HCEC 1CT (cell line): ENCODE measurements at places on chromosomes 1 and 21.

DNA sequence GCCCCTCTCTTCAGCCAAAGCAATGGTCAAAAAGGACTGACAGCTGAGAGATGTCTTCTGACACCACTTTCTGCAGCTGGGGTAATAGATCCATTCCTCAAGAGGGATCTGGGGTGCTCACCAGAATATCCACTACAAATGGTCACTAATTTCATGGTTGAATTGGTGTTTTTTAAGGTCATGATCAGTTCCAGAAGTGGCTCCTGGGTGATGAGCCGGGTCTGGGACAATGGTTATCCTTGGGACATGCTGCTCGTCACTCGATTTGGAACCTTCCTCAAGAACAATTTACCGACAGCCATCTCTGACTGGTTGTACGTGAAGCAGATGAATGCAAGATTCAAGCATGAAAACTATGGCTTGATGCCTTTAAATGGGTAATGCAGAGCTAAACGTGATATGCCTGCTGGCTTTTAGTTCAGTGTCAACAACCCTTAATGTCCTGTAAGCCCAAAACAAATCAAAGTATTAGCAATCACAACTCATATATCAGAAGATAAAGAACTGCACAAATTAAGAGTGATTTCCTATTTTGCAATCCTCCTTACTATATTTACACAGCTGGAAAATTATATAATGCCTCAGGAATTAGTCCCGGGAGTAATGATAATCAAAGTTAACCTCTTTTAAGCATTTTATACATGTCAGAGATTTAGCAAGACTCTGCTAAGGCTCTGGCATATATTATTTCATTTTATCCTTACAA lies 20.1 kb downstream of the FMO3 start:
- peak; percentile 27 for DNase-seq

DNA sequence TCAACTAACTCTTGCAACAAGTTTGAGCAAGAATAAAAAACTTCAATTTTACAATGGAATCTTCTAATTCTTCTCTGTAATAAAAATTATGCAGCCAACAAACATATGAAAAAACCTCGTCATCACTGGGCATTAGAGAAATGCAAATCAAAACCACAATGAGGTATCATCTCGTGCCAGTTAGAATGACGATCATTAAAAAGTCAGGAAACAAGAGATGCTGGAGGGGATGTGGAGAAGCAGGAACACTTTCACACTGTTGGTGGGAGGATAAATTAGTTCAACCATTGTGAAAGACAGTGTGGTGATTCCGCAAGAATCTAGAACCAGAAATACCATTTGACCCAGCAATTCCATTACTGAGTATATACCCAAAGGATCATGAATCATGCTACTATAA lies 327.5 kb upstream of the LYPLAL1 start:
- DNase-seq = no peak

- no peak for DNase-seq
Observed at GRCh38 chr1:156098784-156099183, 15.7 kb upstream of the LMNA start.

GRCh38 chr1:170351366-170351946 lies 180.5 kb upstream of the GORAB start:
- no peak for DNase-seq

GRCh38 chr1:168907786-168908348 lies 178.9 kb upstream of the DPT start:
- no peak for DNase-seq

- DNase-seq = no peak
Observed at GRCh38 chr1:20948101-20948500, 161.0 kb upstream of the HP1BP3 start.

DNA sequence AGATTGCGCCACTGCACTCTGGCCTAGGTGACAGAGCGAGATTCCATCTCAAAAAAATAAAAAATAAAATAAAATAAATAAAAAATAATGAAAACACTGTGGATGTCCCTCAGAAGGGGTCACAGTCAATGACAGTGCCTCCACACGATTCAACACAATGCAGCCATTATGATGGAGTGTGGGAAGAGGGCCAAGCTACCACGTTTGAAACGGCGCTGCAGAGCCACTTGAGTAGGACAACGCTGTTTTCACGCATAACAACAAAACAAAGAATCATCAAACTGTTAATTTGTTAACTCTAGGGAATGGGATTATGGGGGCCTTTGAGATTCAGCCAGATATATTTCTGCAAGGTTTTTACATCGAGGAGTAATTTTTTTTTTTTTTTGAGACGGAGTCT lies 36.5 kb downstream of the NKAIN1 start:
- DNase-seq = no peak

GRCh38 chr1:165296205-165296604 lies 60.3 kb downstream of the LMX1A start:
- DNase-seq = no peak

- no peak for DNase-seq
Observed at GRCh38 chr21:44656868-44657267, 864 bp upstream of the KRTAP12-3 start.

DNA sequence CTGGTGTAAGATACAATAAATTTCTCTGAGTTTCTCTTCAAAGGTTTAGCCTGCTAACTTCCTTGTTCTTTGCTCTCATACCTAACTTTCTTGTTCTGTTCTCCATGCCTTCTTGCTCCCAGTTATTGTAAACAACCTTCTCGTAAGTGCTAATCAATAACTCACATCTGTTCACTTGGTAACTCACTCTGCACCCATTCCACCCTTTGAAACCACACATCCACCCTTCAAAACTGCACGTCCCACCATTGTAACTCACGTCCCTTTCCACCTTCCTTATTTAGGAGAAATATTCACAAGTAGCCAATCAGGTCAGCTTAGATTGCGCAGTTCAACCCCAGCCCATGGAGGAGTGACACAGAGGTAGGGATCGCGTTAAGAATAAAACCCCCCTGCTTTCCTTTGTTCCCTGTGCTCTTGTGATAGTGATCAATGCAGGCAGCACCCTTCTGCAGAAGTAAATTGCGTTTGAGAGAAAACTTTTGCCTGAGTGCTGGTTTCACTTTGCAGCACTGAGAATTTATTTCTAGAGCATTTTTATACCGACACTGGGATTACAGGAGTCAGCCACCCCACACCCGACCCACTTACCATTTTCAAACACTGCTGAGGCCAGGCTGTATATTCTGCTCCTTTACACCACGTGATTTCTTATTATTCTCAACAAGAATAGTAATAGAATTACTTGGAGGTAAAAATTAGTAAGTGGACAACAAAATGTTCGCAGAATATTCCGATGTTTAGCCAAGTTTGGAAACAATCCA lies 789.2 kb upstream of the RGS18 start:
- DNase-seq = peak; percentile 3

DNA sequence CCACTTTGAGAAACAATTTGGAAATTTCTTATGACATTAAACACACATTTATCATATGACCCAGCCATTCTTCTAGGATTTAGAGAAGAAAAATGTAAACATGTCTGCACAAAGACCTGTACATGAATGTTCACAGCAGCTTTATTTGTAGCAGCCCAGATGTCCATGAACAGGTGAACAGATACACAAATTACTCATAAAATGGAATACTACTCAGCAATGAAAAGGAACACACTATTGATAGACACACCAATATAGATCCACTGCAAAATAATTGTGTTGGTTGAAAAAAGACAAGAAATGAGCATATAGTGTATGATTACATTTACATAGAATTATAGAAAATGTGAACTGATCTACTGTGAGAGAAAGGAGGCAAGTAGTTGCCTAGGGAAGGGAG lies 26.1 kb downstream of the ARHGEF11 start:
- no peak for DNase-seq

DNA sequence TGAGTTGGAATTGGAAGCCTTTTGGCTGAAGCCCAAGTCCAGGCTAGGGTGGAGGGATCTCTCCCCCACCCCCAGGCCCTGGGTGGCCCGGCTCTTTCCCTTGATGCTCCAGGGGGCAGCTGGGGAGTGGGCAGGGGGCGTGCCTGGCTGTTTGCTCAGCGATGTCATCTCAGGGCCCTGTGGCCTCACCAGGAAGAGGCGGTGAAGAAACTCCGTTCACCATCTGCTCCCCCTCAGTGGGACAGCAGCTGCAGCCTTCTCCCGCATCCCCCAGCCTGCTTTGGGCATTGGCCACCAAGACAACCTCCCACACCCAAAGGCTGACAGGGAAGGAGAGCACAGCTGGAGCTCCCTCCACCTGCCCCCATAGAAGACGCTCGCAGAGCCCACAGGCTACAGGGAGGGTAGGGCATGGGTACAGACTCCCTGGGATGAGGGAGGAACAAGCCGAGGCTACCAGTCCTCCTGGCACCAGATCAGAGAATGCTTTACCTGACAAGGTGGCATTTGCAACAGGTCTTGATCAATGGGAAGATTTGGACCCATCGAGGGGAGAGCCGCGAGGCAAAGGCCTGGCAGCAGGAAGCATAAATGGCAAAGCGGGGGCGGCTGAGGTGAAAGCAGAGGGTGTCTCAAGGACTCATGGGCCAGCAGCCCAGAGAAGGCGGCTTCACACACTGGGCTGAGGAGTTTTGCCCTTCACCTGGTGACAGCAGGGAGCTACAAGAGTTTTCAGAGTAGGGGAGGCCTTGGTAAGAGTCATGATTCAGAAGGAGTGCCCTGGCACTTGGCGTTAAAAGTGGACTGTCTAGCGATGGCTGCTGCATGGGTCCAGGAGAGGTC lies 6.5 kb upstream of the GUCA2A start:
- no peak for DNase-seq

DNA sequence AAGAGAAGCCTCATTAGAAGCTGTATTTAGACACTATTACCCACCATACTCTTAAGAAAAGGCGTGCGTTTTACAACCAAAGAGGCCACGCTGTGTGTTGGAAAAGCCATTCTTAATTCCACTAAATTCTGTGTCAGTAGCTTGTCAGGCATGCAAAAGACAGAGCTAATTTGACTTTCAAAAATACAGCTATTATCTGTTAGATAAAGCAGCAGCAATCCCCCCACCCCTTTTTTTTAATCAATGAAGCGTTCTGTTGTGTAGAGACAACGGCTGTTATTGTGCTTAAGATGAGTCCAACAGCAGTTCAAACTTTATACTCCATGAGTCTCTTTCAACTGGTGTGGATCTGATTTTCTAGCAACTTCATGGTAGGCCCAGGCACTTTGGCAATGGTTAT lies 43.5 kb downstream of the PLA2G4A start:
- no peak for DNase-seq

DNA sequence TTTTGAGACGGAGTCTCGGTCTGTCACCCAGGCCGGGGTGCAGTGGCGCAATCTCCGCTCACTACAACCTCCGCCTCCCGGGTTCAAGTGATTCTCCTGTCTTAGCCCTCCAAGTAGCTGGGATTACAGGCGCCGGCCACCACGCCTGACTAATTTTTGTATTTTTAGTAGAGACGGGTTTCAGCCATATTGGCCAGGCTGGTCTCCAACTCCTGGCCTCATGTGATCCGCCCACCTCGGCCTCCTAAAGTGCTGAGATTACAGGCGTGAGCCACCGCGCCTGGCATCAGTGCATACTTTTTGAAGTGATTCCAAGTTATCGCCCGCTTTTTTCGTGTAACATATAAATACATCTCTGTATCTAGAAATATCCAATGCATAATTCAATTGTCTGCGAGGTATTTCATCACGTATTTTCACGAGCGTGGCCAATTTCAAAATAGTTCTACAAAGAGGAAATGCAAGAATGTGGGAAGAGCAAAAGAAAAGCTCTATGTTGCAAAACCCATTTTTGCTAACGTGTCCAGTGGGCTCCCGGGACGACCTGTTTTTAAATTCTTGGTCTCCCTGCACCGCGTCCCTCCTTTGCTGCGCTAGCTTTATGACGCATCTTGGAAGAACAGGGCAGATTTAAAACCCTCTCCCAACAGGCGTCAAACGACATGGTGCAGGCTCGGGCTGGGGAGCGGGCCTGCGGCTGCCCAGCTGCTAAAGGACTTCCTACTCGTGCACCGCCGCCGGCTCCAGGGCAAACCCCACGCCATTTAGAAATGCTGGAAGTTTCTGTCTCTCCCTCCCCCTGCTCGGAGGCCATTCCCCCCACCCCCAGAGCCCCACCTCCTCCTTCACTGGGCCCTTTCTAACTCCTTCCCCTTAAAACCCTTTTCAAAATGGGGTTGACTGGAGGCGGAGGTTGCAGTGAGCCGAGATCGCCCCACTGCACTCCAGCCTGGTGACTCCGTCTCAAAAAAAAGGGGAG lies 923 bp upstream of the IFNGR2 start:
- DNase-seq = peak; percentile 28

DNA sequence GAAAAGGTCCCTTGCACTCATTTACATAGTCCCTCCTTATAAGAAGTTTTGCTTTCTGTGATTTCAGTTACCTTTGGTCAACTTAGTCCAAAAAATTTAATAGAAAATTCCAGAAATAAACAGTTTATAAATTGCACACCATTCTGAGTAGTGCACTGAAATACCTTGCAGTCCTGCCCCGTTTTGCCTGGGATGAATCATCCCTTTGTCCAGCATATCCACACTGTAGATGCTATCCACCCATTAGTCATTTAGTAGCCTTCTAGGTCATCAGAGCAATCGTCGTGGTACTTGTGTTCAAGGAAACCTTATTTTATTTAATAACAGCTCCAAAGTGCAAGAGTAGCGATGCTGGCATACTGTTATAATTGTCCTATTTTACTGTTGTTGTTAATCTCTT lies 38.0 kb downstream of the SPRTN start:
- peak; percentile 43 for DNase-seq

- DNase-seq = no peak
Observed at GRCh38 chr1:183827801-183828200, 22.9 kb downstream of the RGL1 start.

DNA sequence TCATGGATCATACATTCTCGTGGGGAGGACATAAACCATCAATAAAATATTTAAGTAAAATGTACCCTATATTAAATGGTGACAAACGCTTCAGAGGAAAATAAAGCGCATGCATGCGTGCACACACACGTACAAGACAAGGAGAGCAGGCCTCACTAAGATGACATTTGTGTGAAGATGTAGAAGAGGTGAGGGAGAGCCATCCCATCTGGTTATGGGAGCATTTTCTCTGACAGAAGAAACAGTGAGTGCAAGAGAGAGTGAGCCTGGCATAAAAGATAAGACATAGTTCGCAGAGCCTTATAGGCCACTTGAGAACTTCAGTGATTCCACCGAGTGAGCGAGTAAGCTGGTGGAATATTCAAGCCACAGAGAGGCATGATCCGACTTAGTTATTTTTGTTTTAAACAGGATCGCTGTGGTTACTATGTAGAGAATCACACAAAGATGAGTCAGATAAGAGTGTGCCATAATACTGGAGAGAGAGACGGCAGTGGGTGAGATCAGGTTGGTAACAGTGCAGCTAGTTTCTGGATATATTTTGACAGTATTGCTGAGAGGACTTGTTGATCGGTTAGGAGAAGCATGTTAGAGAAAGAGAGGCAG lies 624.2 kb downstream of the PLPP3 start:
- DNase-seq = peak; percentile 56
